T-helper 22 cell (primary cell): ENCODE measurements at places on chromosomes 3 and 15.

GRCh38 chr15:70453766-70454165 lies 309.6 kb downstream of the UACA start:
- DNase-seq, result no peak

DNA sequence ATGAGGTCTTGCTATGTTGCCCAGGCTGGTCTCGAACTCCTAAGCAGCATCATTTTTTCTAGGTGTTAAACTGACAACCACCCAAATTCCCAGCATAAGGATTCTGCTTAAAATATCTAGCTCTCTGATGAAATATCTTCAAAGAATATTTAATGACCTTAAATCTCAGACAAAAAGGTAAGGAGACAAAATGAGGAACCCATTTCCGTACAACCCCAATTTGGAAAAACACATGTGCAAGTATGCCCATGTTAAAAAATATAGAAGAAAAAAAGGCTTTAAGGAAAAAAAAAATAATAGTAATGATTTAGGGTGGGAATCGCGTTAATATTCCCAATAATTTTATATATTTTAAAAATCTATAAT lies 1.4 kb upstream of the SACM1L start:
- no peak for DNase-seq

GRCh38 chr3:139173372-139174108 lies 128.8 kb upstream of the PRR23C start:
- no peak for DNase-seq

DNA sequence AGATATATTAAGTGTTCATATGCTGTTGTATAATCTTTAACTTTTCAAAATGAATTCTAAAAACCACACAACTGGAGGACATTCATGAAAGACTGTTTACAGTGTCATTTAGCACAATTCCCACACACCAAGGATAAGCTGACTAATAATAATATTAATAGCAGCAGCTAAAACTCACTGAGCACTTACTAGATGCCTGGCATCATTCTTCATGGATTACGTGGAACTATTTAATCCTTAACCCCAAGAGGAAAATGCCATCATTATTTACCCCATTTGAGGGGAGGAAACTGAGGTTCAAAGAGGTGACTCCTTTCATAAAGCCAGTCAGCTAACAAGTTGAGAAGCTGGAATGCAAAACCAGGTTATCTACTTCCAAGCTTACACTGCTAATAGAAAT lies 77.0 kb downstream of the TMEM108 start:
- DNase-seq, result no peak

- no peak for DNase-seq
Measured at GRCh38 chr3:51510996-51511395, 11.2 kb upstream of the DCAF1 start.

DNA sequence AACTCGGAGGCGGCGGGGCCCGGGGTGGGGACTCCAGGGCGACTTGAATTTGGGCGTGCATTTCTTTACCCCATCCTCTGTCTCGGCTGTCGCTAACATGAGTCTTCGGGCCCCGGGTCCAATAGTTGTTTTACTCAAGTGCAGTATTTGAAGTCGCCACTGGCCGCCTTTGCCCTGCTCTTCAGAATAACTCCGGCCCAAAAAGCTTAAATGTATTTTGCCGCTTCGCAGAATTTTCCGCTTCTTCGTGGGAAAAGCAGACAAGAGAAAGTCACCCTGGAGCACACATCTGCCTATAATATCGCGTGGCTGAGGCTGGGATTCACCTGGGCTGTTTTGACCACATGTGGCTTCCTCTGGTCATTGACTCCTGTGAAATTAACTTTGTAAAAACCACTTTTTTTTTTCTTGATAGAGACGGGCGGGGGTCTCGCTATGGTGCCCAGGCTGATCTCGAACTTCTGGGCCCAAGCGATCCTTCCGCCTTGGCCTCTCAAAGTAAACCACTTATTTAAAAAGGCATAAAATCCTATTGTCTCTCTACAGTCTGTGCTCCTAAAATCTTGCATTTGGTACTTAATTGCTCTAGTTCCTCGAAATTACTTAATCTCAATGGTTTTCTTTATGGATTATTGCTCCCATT lies 676 bp downstream of the CNOT10 start:
- no peak for DNase-seq

DNA sequence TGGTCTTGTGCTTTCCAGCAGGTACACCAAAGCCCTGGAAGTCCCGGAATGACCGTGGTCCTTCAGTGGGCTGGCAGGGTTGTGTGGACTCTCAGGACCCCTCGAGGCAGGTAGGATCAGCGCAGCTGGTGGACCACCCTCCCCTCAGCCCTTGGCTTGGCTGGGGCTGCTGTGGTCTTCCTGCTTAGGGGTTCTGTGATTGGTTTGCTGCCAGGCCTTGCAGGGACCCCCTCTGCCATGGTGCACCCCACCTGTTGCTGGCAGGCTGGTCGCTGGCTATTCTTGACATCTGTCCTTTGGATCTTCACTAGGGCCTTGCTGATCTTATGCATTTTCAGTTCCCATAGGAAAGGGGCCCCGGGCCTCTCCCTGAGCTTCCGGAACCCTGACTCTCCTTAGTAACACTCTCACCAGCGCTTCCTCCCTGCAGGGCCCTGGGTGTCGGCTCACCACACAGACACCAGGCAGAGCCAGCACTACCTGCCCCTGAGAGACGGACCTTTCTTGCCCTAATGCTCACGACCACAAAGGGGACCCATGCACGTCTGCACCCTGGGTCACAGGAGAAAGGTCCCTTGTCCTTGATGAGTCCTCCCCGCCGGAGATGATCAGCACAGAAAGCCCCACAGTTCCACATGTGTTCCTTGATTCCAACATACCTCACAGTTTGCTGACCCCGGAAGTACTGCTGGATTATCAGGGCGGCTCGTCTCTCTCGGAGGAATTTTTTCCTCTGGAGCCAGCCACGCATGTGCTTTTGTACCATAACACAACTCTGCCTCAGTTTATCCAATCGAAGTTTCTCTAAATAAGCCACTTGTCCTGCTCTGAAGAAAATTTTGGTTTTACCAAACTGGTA lies 51.7 kb downstream of the MYO5C start:
- DNase-seq, result no peak

DNA sequence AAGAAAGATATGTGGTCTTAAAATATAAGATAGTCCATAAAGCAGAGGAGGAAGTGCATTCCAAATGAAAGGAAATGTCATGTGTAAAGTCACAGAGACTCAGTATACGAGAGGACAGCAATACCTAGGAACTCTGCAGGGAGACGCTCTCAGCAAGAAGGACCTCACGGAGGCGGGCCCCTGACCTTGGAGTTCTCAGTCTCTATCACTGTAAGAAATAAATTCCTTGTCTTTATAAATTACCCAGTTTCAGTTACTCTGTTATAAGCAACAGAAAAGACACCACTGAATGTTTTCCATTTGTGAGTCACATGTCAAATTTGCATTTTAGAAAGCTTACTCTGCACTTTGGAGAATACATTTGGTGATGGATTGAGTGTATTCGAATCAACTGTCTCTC lies 140.6 kb downstream of the GBE1 start:
- no peak for DNase-seq

DNA sequence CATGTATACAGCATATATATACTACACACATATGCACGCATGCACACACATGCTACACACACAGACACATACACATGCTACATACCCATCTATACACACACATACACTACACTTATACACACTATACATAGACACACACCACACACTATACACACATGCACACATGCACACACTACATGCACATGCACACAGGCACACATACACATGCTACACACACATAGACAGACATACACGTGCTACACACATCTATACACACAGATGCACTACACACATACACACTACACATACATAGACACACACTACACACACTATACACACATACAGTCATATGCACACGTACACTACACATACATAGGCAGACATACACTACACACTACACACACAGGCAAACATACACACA lies 51.2 kb upstream of the PRR20G start:
- DNase-seq, result no peak

DNA sequence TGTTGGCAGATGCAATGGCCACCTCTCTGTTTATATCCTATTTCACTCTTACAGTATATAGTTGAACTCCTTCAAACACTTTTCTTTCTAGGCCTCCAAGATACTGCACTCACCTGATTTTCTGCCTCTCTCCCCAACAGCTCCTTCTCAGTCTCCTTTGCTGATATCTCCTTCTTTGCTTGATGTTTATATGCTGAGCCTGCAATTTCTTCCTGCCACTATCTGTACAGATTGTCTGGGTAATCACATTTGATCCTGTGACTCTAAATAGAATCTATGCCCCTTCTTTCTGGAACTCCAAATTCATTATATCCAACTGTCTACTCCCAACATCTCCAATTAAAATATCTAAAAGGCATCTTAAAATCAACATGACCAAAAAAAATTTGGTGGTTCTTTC lies 165.5 kb upstream of the PFN2 start:
- DNase-seq, result no peak

GRCh38 chr3:126485176-126485897 lies 9.6 kb upstream of the ZXDC start:
- DNase-seq, result no peak

DNA sequence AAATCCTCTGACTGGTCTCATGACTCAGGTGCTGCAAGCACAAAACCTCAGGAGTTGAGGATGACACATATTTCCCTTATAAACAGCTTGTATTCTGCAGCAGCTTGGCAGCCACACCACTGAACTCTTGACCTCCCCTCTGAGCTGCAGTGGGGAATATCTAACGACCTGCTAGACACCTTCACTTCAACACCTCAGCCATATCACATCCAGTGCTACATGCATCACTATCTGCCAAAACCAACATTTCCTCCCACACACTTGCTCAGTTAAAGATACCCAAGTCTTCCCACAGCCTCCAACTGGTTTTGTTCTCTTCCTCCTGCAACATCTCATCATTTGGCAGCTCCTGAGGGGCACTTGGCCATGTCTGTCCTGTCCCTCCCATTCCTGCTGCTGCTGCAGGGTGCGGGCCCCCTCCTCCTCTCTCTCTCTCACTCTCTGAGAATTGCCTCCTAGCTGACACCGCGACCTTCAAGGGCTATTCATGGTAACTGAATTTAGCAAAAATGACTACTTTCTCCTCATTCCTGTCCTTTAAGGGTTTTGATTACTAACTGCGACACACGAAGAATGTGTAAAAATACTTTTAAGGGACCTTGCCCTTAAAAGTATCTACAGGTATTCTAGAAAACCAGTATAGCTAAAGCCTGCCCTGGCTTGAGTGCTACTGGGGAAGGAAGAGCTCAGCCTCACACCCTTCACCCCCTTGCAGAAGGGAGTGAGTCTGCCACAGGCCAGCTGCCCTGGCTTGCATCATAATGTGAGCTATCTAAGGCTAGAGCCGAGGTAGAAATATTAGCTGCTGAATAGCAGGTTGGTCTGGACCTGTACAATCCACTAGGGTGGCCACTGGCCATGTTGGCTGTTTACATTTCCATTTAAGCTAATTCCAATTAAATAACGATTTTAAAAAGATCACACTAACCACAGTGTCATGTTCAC lies 5.0 kb upstream of the CCR9 start:
- peak; percentile 11 for DNase-seq

- DNase-seq, result no peak
Measured at GRCh38 chr3:48881652-48882114, 17.0 kb downstream of the SLC25A20 start.

DNA sequence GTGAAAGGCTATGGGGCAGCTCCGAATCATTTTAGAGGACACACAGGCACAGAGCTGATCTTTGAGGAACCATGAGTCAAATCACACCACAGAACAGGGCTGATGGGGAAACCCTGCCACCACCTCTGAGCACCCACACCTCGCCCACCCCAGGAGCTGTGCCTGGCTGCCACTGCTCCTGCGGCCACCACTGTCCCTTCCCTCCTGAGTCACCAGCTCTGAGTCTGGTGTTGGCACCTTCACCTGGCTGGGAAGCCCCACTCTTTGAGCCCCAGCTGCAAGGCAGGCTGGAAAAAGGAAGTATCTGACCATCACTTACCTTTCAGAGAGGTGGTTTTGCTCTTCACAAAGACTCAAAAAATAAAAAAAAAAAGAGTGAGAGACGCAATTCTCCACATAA lies 63.6 kb upstream of the MEF2A start:
- no peak for DNase-seq

- peak; percentile 93 for DNase-seq
Measured at GRCh38 chr15:41116116-41116961, at the start of gene INO80. Gene INO80 (minus strand): TSS chr15:41116280. CDS start chr15:41096310, 19,970 bp downstream.

- DNase-seq, result no peak
Measured at GRCh38 chr3:27487383-27487782, 3.2 kb upstream of the SLC4A7 start.

DNA sequence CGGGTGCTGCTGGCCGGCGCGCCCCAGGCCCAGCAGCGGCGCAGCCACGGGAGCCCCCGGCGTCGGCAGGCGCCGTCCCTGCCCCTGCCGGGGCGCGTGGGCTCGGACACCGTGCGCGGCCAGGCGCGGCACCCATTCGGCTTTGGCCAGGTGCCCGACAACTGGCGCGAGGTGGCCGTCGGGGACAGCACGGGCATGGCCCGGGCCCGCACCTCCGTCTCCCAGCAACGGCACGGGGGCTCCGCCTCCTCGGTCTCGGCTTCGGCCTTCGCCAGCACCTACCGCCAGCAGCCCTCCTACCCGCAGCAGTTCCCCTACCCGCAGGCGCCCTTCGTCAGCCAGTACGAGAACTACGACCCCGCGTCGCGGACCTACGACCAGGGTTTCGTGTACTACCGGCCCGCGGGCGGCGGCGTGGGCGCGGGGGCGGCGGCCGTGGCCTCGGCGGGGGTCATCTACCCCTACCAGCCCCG lies 777 bp downstream of the LOXL1 start:
- peak; percentile 25 for DNase-seq

DNA sequence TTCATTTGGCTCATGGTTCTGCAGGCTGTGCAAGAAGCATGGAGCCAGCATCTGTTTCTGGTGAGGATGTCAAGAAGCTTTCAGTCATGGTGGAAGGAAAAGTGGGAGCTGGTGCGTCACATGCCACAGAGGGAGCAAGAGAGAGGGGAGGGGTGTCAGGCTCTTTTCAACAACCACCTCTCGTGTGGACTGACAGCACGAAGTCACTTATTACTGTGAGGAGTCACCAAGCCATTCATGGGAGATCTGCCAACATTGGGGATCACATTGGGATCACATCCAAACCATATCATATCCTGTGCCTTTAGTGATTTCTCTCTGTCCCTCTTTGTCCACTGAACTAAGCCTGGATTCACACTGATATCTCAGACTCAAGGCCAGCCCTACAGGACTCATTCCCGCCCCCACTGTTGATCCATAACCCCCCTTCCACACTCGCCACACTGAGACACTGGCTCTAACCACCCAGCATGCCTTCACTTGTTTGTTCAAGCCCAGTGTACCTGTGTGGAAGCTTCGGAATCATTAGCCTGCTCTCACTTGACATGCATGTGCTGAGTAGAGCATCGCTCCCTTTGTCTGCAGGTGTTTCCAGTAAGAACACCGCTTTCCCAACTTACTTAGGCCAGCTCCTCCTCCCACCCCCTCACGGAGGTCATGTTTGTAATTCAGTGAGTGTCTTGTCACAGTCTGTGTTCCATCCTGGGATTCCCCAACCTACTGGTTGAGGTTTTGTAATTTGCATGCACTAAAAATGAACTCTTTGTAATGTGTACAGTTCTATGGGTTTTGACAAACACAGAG lies 132.2 kb downstream of the KLF13 start:
- DNase-seq, result no peak

GRCh38 chr15:38163658-38164057 lies 89.0 kb upstream of the SPRED1 start:
- no peak for DNase-seq

GRCh38 chr3:144275005-144275404 lies 303.4 kb downstream of the DIPK2A start:
- DNase-seq, result no peak

GRCh38 chr3:185667574-185667973 lies 81.5 kb downstream of the SENP2 start:
- DNase-seq, result no peak

GRCh38 chr3:88005066-88005465 lies 53.7 kb downstream of the CGGBP1 start:
- DNase-seq, result no peak

GRCh38 chr3:177574222-177574856 lies 377.1 kb upstream of the TBL1XR1 start:
- DNase-seq, result no peak
